Stimulated activated CD4-positive, alpha-beta T cell treated with anti-CD3 and anti-CD28 coated beads, Interleukin-1b, Interleukin-23, amount 100 ng/mL, for 1 hour (primary cell): ENCODE measurements at places on chromosomes 1 and 21.

- no peak for DNase-seq
Measured at GRCh38 chr1:88595355-88596002, 88.6 kb upstream of the PKN2 start.

DNA sequence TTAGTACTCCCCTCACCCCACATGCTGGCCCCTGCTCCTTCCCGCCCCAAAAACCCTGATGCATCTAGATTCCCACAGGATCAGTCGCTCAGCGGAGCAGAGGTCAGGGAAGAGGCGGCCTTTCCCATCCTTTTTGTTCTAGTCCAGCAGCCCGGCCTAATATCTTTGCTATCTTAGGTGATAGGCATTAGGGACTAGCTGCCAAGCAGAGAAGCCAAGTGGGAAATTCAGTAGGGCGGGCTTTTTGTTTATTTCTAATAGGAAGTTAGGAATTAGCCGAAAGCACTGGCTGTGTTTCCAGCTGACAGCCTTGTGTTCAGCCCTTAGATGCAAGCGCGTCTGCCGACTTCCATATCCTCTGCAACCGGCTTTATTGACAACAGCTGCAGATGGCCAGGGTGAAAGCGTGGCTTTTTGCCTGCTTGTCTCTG is 59.0 kb upstream of the BCAR3 start:
- no peak for DNase-seq

DNA sequence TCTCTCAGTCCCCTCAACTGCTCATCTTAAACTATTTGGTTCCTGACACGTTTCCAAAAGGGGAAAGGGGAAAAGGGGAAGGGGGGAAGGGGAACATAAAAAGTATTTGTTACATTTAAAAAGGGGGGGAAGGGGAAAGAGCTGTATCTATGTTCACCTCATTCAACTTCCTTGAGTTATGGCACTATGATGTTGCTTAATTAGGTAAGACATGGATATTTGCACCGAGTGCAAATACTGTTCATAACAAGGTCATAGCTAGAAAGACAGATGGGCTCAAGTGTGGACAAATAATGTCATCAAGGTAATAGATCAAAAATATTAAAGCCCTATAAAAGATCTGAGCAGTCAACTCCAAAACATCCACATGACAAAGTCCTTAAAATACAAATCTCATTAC is 26.0 kb downstream of the GPBP1L1 start:
- no peak for DNase-seq

DNA sequence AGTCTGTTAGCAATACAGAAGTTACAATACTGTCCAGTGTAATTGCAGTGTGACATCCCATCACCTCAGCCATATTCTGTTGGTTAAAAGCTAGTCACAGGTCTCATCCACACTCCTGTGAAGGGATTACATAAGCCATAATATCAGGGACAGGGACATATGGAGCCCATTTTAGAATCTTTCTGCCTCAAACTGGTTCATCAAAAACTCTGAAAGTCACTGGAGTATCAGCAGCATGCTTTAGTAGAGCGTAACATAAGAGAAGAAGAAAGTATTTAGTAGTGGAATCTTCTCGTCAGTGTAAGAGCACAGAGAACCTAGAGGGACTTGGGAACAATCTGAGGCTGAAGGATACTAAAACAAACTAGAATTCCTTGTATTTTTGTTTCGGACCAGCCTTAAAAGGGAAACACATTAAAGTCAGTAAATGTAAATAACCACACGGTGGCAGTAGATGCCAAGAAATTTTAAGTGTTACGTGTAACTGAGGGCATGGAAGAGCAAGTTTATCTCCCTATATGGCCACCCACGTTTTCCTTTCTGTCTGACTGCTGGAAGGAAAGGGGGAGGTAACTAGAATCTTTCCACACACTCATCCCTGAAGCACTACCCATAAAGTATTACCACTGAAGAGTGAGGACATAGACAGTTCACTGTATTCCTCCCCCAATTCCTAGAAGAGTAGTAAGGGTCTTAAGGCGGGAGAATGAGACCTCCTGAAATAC is 41.6 kb upstream of the AGL start:
- DNase-seq: no peak

DNA sequence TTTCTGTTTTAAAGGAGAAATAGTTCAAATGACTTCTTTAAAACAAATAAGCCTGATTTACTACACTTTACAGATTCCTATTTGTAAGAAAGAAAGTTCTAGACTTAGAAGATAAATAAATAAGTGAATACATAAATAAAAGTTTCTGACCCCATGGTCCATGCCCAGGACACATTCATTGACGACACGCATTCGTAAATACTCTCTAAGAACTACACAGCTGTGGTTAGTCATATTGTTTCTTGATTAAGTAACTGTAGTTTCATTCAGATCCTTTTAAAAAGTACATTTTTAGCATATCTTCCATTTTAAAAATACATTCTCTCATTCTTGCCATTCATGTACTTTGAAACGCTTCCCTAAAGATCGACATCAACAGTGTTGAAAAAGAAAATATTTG is 497.4 kb downstream of the SETD4 start:
- no peak for DNase-seq

- no peak for DNase-seq
Measured at GRCh38 chr1:23695667-23696066, 4.1 kb downstream of the RPL11 start.

- no peak for DNase-seq
Measured at GRCh38 chr21:32007456-32007855, 134.6 kb downstream of the HUNK start.
